Stimulated activated CD4-positive, alpha-beta T cell treated with anti-CD3 and anti-CD28 coated beads, Interleukin-4, amount 100 ng/mL, for 4 hours (primary cell): ENCODE measurements at places on chromosomes 1 and 21.

- no peak for DNase-seq
Observed at GRCh38 chr21:45695086-45695485, 51.6 kb downstream of the PCBP3 start.

GRCh38 chr1:116726872-116727820 is 27.1 kb upstream of the CD2 start:
- no peak for DNase-seq

DNA sequence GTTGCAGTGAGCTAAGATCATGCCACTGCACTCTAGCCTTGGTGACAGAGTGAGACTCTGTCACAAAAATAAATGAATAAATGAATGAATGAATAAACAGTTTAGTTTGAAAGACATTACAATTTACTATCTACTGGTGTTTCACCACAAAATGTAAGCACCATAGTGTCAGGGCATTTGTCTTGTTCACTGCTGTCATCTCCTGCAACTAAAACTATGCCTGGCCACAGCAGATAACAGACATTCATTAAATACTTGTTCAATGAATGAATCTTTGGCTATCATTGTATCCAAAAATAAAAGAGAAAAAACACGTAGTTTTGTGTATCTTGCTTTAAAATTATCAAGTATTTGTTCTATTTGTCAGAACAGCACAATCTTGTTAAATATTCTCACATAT is 32.5 kb downstream of the SASS6 start:
- no peak for DNase-seq

DNA sequence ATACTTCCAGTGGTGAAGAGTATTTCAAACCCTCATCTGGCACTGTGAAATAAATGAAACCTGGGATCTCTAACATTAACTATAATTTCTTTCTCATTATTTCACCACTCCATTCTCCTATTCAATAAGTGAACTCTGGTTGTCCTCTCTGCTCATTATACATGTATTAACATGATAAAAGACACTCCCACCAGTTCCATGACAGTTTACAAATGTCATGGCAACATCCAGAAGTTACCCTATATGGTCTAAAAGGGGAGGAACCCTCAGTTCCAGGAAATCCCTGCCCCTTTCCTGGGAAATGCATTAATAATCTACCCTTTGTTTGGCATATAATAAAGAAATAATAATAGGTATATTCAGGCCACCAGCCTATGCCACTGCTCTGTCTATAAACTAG is 62.7 kb upstream of the BRINP3 start:
- DNase-seq: no peak

DNA sequence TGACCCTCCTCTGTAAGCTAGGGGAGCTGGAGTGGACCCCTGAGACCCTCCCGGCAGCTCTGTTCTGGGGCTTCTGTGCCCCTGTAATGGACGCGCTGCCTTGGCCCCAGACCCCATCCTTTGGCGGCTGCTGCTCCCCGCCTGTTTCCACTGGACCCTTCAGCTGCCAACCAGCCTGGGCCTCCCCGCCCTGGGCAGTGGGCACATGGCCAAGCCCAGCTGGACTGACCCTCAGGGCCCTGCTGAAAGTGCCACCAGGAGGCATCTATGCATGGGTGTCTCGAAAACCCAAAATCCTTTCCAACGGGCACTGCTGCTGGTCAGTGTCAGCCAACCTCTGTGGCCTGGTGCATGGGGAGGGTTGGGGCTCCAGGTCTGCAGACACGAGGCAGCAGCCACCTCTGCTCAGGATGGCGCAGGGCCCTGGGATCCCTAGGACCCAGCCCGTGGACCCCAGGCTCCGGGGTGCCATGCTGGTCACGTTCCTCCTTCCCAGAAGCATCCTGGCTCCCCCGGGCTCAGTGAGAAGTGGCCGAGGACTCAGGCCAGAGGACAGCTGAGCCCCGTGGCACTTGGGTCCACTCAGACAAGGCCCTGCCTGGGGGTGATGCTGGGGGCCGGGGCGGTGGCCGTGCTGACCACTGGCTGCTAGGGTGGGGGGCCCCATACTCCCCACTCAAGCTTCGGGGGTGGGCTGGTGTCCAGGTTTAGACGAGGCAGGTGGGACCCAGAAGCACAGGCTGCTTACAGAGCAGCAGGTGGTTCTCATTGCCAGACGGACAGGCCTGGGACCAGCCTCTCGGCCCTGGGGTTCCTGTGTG is 46.9 kb downstream of the SLX9 start:
- no peak for DNase-seq

- no peak for DNase-seq
Observed at GRCh38 chr21:38376693-38377092, 119.9 kb downstream of the KCNJ15 start.

DNA sequence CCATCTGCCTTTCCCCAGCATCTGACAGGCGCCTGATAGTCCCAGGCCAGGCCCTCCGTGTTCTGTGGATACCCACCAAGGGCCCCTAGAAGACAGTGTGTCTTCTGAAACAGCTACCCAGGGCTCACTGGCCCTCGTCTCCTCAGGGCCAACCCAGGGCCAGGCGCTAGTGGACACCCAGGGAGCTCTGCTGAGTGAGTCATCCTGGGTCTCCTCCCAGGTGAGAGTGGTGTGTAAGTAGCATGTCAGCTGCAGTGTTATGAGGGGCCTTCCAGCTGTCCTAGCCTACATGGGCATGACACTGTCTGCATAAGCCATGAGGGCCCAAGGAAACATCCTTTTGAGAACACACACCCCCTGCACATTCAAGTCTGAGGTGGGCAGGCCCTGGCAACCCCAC is 36.7 kb downstream of the CHD5 start:
- DNase-seq: no peak
